ENCODE measurements at places on chromosomes 5 and 9.

DNA sequence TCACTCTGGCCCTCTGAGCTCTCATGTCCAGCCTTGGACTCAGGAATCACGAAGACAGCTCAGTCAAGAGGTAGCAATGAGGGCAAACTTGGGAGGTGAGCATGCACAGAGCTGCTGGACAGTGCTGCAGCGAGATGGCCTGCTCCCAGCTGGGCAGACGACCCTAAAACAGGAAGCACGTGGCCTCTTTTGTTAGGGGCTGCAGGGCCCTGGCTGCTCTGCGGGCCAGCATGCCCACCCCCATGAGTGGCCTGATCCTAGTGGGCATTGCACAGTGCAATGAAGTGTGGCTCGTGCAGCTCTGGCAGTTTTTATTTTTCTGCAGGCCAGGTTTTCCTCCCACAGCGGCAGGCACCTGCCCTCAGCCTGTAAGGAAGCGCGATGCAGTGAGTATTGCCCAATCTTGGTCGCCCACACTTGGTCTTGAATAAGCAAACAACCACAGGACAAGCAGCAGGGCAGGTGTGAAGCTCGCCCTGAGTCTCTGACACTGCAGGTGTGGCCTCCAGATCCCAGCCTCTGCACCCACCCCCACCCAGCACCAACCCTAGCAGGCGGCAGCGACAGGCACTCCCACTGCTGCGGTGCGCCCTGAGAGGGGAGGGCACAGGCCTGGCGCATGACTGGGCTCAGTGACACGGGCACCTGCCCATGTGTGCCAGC lies 60.8 kb downstream of the SEMA4D start:
- no peak for DNase-seq

- DNase-seq, result no peak
These were observed 680 bp downstream of the GOLPH3 start for GRCh38 chr5:32173267-32174010.

GRCh38 chr5:20041326-20042274 lies 53.6 kb upstream of the CDH18 start:
- no peak for DNase-seq

GRCh38 chr5:142686210-142686734 lies 382 bp upstream of the FGF1 start:
- DNase-seq, result no peak

- DNase-seq, result peak; percentile 58
These were observed 18.3 kb upstream of the CAMSAP1 start for GRCh38 chr9:135925496-135926133.

GRCh38 chr5:138753794-138754698 lies 821 bp downstream of the CTNNA1 start:
- no peak for DNase-seq

DNA sequence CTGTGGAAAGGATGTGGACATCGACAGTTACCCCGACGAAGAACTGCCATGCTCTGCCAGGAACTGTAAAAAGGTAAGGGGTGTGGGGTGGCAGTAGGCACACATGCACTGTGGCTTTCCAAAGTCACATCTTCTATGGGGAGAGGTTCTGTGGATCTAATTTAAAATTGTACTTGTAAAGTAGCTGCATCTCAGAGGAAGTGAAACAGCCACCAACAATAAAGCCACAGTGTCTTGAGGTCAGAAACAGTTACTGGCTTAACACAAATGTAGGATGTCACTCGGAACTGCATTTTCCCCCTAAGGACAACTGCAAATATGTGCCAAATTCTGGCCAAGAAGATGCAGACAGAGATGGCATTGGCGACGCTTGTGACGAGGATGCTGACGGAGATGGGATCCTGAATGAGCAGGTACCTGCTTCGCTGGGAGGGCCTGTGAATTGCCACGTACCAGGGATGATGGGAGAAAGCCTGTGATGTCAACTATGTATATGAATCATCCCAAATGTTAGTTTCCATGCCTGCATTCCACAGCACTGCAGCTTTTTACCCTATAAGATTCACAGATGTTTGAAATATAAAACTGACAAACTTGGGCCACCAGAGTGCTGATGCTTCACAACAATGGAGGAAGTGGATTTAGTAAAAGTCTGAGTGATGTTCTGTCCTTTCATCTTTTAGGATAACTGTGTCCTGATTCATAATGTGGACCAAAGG lies 35.3 kb downstream of the THBS4 start:
- no peak for DNase-seq

- DNase-seq, result no peak
These were observed 14.2 kb downstream of the FAXDC2 start for GRCh38 chr5:154836225-154836624.

DNA sequence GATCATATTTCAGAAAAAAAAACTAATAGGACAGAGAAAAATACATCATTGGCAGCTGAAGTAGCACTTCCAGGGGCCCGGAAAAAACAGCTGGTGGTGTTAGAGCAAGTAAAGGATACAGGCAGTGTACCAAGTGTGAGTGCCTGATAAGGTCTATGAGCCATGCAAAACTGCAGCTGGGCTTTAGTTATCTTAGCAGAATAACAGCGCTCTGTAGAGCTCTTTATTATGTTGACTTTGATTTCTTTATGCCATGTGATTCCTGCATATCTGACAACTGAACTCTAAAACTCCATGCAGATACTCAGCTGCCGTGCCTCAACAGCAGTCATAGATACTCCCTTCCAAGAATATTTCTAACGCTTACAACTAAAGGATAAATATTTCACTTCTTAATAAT lies 119.5 kb downstream of the CAAP1 start:
- DNase-seq, result no peak

DNA sequence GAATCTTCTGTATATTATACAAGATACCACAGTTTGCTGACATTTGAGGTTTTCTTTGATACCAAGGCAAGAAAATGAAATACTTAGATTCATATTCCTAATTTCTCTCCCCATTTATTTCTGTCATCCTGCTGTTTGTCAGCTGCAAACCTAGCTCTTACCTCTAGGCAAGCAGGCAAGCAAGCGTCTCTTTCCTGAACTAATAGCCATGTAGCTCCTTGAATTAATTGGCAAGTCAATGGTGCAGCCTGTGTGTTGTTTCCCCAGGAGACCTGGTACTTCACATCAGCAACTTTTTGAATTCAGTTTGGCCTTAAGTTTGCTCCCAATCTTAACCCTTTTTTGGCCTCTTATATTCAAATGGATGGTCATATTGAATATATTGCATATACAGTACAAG lies 573.6 kb upstream of the ARRDC3 start:
- DNase-seq, result no peak

GRCh38 chr9:121285835-121286687 lies 18.1 kb downstream of the GSN start:
- no peak for DNase-seq

DNA sequence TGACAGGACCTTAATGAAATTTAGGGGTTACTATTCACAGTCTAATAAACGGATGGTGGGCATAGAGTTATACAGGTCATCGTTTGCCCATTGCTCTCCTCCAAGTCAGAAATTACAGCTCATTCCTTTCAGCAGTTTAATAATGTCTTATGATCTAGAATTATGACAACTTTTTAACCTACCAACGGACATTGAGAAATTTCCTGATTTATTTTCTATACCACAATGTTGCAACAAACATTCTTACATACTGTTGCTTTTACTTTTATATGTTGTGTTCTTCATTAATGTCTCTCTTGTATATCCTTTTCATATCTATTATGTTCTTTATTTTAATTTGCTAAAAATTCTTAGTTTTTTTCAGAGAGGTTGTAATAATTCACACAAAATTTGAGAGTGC lies 152.8 kb upstream of the PRLR start:
- no peak for DNase-seq

GRCh38 chr5:112479418-112479817 lies 60.3 kb upstream of the EPB41L4A start:
- no peak for DNase-seq

- DNase-seq, result no peak
These were observed 218.1 kb downstream of the RFK start for GRCh38 chr9:76176171-76176570.

GRCh38 chr9:11872471-11872870 lies 820.7 kb upstream of the TYRP1 start:
- DNase-seq, result no peak

GRCh38 chr5:61018062-61018461 lies 73.1 kb downstream of the NDUFAF2 start:
- no peak for DNase-seq

GRCh38 chr5:60699609-60700415 lies at the start of gene DEPDC1B:
TSS of gene DEPDC1B (minus strand) at chr5:60700166. CDS start at chr5:60700093, 73 bp downstream.
- peak; percentile 80 for DNase-seq

GRCh38 chr9:124263213-124263612 lies 5.5 kb downstream of the NEK6 start:
- no peak for DNase-seq

DNA sequence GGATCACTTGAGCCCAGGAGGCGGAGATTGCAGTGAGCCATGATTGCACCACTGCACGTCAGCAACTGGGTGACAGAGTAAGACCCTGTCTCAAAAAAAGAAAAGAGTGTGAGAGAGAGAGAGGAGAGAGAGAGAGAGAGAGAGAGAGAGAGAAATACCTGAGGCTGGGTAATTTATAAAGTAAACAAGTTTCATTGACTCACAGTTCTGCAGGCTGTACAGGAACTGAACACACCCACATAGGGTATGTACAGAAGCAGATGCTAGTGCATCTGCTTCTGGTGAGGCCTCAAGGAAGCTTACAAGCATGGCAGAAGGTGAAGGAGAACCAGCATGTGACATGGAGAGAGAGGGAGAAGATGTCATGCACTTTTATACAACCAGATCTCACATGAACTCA lies 46.4 kb upstream of the CHD1 start:
- DNase-seq, result no peak

GRCh38 chr9:6538666-6539071 lies 106.9 kb downstream of the GLDC start:
- no peak for DNase-seq

GRCh38 chr5:9439531-9440292 lies 106.2 kb downstream of the SEMA5A start:
- DNase-seq, result no peak

DNA sequence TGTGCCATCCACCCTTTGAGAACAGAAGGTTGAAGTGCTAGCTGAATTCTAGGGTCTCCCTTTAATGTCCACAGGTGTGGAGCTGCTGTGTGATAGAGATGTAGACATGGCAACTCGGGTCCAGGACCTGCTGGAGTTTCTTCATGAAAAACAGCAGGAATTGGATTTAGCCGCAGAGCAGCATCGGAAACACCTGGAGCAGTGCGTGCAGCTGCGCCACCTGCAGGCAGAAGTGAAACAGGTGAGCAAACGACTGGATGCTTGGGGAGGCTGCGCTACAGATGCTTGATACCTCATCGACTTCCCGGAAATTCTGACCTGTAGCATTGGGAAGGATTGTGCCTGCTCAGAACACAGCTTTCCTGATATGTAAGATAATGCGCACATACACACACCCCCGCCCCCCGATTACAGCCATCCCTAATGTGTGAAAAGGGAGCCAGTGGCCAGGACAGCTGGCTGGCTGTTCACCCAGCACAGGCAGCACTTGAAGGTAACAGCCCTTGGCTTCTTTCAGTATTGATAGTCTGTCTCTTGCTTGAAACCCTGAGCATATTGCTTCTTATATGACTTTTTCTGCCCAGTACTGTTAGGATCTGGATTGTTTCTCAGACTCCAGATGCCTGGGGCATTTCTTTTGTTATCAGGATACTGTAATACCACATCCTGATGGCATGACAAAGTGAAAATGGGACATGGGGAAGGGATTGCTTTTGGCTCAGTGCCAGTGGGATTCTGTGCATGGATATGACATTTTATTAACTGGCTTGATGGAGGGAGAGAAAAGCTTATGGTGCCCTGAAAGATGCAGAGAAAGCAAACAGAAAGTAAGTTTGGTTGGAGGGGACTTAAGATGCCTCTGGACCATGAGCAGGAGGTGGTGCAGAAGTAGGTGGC lies 216.8 kb upstream of the OTULINL start:
- DNase-seq, result no peak

DNA sequence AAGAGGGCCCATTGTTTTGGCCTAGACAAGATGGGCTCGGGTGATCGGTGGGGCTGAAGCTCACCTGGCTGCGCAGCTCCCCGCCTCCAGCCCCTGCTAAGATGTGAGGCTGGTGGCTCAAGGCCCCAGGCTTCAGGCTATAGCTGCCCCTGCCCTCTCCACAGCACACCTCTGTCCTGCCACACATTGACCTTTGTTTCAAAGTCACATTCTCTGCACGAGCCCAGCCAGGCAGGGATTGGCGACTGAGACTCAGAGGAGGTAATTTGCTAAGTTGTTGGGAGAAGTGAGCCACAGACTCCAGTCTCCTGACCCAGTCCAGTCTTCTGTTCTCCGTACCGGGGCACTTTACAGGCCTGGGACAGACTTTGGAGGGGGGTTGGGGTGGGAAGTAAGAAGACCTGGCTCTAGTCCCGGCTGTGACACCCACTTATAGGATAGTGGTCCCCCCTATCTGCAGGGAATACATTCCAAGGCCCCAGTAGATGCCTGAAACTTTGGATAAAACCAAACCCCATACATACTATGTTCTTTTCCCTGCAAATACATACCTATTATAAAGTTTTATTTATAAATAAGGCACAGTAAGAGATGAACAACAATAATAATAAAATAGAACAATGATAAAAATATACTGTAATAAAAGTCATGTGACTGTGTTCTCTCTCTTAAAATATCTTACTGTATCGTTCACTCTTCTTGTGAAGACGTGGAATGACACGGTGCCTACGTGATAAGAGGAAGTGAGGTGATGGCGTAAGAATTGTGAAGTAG lies 13.3 kb downstream of the PDGFRB start:
- DNase-seq, result no peak

- no peak for DNase-seq
These were observed 10.1 kb downstream of the ATG12 start for GRCh38 chr5:115831163-115831768.

- DNase-seq, result no peak
These were observed 52.2 kb downstream of the GABBR2 start for GRCh38 chr9:98656511-98656910.

DNA sequence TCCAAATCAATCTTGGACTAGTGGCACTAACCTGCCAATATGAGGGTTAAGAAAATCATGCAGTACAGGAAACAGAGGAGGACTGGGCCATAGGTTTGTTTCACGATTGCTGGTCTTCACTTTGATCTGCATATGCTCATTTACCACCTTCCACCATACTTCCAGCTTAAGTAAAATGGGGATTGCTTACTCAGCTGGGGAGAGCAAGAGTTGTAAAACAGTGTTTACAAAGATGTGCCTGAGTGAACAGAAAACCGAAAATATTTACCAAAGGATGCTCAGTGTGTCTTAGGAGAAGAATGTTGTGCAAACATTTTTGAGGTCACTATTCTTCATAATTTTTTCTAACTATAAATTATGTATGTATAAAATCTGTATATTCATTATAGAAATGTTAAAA lies 65.1 kb upstream of the DNAH5 start:
- no peak for DNase-seq
